ENCODE measurements at places on chromosomes 13 and 19.

- no peak for DNase-seq
Measured at GRCh38 chr13:88461272-88462009, 790.3 kb downstream of the SLITRK5 start.

DNA sequence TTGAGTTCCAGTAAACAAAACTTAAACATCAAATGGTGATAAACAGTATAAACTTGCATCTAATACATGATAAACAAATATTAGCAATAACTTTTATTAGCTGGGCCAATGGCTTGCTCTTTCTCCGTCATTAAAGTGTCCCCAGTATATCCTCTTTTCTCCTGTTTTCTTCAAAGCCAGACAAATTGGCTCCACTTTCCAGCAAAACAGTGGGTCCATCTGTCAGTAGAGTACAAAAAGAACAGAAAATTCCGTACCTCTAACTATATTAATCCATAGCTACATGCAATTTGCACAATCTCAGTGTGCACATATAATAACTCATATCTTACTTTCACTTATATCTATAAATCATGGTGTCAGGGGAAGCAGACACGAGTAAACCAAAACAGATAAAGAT, 678.0 kb upstream of the SPRY2 start:
- no peak for DNase-seq

DNA sequence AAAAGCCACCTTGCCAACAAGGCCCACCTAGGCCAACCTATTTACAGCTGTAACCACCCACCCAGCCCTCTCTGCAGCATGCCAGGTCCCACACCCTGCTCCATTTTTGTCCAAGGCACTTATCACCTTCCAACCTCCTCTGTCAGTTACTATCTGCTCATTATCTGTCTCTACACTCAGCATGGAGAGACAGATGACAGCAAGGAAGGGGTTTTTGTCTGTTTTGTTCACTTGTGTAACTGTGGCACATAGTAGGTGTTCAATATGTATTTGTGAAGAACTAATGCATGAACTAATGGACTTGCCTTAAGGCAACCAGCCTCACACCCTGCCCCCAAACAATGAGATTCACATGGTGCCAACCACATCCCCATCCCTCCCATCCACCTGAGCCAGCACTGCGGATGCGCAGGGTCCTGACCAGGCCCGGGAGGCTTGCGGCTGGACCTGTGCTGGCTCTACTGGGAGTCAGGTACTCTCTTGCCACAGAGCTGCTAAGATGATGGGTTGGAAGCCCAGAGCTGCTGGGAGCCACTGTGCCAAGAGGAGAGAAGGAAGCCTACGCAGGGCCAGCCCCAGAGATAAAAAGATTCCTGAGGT, 17.3 kb downstream of the DEDD2 start:
- DNase-seq = no peak

DNA sequence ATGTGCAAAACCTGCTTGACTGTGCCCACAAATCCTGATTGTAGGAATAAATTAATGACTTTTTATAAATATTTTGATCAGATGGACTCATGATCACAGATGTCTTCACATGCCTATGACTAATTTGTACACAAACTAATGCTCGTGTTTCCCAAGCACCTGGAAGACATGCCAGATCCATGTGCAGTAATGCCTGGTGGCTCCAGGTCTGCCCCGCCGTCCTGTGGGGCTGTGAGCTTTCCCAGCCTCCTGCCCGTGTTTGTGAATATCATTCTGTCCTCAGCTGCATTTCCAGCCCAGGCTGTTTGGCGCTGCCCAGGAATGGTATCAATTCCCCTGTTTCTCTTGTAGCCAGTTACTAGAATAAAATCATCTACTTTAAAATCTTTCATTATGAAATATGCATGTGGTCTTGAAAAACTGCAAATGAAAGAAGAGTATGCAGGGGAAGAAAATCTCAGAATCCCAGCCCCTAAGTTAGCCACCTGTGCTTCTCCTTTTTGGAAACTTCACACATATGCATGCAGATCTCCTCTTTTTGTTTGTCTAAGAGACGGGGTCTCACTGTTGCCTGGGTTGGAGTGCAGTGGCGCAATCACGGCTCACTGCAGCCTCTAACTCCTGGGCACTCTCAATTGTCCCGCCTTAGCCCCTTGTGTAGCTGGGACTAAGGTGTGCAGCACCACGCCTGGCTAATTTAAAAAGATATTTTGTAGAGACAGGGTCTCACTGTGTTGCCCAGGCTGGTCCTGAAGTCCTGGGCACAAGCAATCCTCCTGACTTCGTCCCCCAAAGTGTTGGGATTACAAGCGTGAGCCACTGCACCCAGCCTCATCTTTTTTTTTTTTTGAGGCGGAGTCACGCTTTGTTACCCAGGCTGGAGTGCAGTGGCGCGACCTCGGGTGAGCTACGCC, 6.2 kb downstream of the RPL28 start:
- DNase-seq = no peak

DNA sequence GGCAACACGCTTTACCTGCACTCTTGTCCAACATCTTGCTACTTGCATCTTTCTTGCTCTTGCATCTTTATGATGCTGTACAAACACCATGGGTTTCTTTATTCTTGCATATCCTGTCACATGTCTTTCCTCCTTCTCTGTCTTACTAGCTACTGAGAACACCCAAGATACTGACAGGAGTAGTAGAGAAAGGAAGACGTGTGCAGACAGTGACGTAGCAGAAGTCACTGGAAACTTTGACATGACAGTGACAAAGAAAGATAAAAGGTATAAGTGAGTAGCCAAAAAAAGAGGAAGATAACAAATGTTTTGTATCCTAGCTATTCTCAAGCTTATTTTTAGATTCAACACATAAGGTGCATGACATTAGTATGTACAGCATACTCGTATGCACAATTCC, 34.2 kb downstream of the TRPC4 start:
- no peak for DNase-seq

DNA sequence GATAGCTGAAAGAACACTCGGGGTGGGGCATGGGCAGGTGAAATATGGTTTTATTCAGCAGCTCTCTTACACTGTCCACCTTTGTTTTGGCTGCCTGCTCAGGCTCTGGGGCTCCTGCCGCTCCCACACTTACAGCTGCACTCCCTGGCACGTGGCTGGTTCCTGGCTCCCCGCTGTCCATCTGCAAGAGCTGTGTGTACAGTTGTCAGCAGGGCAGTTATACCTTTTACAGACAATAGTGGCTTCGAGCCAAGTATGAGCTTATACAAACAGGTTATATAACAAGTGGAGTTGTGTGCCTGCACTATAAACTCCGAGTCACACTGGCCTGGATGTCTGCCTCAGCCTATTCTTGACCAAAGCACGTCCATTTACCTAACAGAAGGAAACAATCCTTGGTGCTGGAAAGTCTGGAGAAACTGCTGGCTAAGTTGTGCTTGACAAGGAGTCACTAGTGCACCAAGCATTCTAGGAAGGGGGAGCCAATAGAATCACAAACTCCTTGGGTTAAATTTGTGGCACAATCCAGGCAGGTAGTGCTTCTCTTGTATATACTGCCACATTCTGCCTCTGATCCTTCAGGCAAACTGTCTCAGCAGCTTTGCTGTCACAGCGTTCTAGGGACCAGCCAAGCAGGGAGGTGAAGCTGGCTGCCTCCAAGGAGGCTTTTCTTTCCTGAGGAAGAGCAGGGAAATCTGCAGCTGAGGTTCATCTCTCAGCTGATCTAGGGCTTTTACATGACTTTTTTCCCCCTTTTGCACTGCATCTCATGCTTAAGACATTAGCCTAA, 68.2 kb downstream of the NHLRC3 start:
- no peak for DNase-seq

GRCh38 chr19:43207991-43208390, 2.6 kb upstream of the PSG4 start:
- no peak for DNase-seq

GRCh38 chr13:72221276-72221962, 354.4 kb upstream of the DACH1 start:
- no peak for DNase-seq

DNA sequence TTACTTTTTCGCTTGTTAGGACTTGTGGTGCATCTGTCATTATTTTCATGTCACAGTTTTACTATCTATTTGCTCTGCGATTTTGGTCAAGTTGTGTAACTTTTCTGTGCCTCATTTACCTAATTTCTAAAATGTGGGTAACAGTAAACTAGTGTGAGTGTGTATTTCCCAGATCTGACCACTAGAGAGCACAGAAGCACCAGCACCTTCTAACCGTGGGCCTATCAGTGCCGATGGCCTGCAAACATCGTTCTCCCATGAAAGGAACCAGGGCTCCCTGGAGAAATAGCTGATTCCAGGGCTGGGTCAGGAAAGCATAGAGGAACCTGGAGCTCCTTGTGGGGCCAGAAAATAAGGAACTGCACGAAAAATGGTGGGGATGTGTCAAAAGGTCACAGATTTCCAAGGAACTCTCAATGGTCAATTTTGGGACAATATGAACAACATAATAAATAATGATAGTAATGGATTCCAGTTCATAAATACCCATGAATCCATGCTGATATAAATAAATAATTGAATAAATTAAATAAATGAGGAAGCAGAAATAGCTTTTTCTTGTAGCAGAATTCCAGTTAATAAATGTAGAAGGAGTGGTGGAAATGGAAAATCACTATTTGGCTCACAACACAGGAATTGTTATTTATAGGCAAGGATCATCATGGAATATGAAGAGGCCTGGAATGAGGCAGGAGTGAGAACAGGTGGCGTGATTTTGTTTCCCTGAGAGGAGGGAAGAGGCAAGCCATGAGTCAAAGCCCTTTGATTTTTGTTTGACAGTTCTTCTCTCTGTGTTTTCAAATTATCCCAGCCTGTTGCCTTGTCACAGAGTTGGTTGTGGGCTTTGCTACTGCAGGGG, 31.1 kb downstream of the CEACAM8 start:
- DNase-seq = peak; percentile 8

GRCh38 chr13:97113231-97114001, 108.7 kb upstream of the MBNL2 start:
- DNase-seq = no peak
